ENCODE measurements at places on chromosomes 3 and 15. TPM values are rescaled to one million over a fixed set of nuclear protein-coding genes. Genes with fewer than 3 reads are reported as not detected.

The CXCR6 gene
- total RNA-seq = 8.0 TPM

The OR5K2 gene
- total RNA-seq = not detected

The TBCCD1 gene
- 15.9 TPM for total RNA-seq

The DNAH12 gene
- 0.08 TPM for total RNA-seq

The OSBPL10 gene
- 3.6 TPM for total RNA-seq

The CD96 gene
- 69.1 TPM for total RNA-seq

The PTX3 gene
- total RNA-seq = not detected
